Astrocyte (in vitro differentiated cells and primary cell): ENCODE measurements at places on chromosomes 2 and 18.
A peak's percentile ranks its signal among the peaks of the same experiment; 100 is the strongest.

- no peak for DNase-seq
These were observed 105.6 kb downstream of the SETBP1 start for GRCh38 chr18:44786257-44786656.

GRCh38 chr2:213284105-213285090 is at the start of gene SPAG16:
Gene SPAG16, plus strand, starts transcription at chr2:213284464.
- DNase-seq = peak; percentile 91

GRCh38 chr2:122244598-122245229 is 489.3 kb downstream of the TSN start:
- no peak for DNase-seq

- DNase-seq = no peak
These were observed 294.7 kb downstream of the LNPK start for GRCh38 chr2:175707322-175707721.
